ENCODE measurements at places on chromosomes 13 and 19.

DNA sequence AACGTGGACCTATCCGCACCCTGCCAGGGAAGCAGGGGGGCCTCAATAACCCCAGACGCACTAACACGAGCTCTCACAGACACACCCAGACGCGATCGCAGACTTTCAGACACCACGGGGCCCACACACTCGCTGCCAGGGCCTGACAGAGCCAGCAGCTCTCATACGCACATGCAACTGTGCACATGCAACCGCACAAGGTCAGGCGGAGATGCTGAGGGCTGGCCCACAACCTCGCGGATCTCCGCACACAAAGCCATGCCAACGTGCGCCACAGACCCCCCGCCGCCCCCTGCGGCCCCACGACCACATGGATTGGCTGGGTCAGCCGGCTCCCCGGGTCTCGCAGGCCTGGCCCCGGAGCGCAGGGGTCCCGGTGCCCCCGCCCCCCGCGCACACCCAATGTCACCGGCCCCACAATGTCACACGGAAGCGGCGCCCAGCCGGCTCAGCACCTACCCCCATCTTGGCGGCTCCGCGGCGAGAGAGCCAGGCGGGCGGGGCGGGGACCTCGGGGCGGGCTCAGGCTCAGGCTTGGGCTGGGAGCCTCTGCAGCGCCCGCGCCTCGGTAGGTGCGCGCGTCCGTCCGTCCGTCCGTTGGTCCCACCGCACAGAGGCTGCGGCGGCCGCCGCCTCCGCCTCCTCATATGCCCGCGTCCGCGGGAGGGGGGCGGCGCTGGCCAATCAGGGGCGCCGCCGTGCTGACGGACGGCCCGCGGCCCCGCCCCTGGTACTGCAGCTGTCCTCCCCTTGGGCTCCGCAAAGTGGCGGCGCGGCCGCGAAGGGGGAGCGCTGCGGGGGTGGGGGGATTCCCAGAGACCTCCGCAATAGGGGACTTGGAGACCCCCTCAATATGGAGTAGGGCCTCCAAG, at the start of gene ATP1A3:
TSS of gene ATP1A3 (minus strand) at position 619 of the 872 bp plus-strand sequence. CDS start at position 465, 154 bp downstream.
- peak; percentile 93 for DNase-seq

DNA sequence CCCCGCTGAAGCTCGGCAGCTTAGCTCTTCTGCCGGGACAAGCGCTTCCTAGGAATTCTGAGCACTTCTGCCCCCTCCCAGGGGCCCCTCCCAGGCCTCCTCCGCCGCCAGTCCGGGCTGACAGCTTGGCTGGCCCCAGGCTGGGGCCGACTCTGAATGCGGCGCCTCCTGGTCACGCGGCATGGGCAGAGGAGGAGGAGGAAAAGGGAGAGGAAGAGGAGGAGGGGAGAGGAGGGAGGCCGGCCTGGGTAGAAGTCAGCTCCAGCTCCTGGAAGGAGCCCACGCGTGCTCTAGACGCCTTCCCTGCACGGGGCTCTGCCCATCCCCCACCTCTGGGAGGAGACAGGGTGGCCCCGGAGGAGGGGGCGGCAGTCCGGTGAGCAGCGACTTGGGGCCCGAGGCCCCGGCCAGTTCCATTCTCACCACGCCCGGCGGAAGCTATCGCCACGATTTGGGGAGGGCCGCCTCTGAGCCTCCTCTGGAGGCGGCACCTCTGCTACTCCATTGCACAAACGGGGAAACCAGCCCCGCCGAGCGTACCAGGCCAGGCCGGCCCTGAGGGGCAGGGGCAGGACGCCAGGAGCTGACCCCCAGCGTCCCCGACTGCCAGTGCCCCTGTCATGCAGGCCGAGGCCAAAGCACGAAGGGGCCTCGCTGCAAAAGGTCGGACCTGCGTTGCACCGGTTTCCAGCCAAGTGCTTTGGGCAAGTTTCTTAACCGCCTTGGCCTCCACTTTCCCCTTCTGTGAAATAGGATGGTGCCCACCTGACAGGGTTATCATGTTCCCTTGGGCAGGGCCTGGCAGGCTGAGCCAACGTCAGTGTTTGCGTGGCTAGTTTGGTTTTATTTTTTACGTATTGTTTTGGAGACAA, 31.6 kb downstream of the CCNE1 start:
- DNase-seq, result peak; percentile 33

DNA sequence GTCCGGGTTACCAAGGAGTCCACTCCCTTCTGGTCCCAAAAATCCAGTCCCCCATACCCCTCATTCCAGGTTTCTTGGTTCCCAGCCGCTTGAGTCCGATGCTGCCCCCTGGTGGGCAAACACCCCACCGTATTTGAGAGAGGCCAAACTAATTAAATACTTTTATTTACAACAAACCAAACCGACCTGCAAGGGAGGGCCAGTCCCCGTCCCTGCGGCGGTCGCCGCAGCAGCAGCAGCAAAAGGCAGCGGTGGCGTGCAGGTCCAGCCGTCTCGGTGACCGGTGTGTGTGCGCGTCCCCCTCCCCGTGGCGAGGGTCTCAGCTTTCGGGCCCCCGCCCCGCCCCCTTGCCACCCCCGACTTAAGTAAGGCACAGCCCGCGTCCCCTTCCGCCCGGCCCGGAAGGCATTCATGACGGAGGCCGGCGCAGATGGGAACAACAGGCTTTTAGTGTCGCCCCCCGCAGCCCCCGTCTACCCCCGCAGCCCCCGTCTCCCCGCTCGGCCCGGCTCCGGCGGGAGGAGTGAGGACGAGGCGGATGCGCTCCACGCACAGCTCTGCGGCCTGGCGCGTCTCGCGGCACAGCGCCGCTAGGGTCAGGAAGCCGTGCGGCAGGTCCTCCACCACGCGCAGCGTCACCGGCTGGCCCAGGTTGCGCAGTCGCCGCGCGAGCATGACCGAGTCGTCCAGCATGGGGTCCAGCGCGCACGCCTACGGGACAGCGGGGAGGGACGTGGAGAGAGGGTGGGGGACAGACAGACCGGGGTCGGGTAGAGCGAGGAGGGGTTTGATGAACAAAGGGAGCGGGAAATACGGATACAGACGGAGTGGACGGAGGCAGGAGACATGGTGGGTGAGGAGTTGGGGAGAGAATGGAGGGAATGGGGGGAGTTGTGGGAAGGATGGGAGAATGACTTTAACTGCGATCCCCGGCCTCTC, 11.5 kb upstream of the CNFN start:
- peak; percentile 89 for DNase-seq

DNA sequence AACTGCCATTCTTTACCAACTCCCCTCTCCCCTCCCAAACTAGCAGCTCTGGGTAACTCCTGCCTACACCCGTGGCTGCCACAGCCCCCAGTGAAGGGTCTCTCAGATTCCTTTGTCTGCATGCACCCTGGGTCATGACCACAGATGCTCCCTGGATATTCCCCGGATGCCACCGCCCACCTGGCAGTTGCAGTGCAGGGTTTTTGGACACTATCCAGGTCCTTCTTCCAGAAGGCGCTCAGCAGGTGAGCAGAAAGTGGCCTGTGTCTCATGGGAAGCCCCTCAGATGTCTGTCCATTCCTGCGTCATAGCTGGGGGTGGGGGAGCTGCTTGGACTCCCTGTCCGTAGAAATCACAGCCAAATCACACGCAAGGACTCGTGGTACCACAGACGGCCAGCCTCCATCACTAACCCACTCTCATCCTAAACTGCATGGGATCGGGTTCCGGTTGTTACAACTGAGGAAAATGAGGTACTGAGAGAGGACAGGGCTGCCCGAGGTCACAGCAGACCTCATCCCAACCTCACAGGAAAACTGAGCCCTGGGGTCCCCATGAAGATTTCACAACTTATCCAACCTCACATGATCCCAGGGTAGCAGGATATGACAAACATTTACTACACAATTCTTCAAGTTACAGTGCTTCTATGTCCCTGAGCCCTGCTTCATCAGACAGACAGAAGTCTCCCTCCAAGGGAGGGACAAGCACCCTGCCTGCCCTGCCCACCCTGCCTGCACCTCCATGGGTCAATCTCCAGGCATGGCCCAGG, 38.6 kb downstream of the ELL start:
- DNase-seq, result no peak

GRCh38 chr19:1105008-1105872, 1.4 kb downstream of the GPX4 start:
- peak; percentile 59 for DNase-seq

- DNase-seq, result no peak
Observed at GRCh38 chr13:97246596-97247158, 24.5 kb downstream of the MBNL2 start.

DNA sequence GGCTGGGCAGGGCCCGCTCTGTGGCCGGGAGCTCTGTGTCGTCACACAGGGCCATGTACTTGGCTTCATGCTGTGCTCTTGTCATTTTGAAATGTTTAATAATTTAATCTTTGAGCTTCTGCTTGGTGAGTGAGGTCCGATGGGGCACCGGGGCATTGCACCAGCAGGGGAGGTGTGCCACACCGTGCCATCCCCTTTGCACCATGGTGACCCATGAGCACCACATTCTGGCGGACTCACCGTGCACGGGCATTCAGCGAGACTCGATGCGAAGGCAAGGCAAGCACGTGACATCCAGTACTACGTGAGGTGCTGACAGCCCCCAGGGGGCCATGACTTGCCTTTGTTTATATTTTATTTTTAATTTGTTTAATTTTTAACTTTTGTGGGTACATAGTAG, 204.3 kb downstream of the URI1 start:
- DNase-seq, result no peak

DNA sequence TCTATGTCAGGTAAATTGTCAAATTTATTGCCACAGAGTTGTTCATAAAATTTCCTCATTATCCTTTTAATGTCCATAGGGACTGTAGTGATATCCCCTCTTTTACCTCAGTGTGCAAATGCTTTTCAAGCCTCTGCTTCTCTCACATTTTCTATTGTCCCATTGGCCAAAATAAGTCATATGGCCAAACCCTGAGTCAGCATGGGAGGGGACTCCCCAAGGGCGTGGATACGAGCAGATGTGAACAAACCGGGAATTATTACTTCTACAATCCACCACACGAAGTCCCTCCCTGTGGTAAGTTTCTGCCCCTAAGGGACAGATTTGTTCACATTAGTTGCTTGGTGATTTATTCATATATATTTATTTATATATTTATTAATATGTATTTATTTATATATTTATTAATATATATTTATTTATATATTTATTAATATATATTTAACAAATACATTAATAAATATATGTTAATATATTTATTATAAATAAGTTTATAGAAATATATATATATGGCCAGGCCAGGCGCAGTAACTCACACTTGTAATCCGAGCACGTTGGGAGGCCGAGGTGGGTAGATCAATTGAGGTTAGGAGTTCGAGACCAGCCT, 20.1 kb upstream of the CAMSAP3 start:
- no peak for DNase-seq

GRCh38 chr19:30621326-30621920, 249.2 kb downstream of the ZNF536 start:
- DNase-seq, result no peak

GRCh38 chr13:100357764-100358163, 230.8 kb downstream of the GGACT start:
- DNase-seq, result no peak

DNA sequence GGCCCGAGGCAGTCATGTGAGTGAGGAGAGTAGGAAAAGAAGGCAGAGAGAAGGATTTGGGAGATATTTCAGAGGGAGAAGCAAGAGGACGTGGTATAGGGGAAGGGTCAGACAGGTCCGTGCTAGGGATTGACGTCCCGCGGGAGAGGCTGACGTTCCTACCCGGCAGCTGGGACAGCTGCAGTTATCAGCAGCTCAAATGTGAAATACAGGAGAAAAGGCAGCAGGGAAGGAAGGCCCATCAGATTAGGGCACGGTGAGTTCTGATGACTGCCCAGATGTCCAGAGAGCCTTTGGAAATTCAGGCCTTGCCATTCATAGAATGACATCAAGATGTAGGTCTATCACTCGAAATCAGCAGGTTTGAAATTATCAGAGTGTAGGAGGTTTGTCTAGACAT, 88.4 kb downstream of the IRS2 start:
- no peak for DNase-seq

DNA sequence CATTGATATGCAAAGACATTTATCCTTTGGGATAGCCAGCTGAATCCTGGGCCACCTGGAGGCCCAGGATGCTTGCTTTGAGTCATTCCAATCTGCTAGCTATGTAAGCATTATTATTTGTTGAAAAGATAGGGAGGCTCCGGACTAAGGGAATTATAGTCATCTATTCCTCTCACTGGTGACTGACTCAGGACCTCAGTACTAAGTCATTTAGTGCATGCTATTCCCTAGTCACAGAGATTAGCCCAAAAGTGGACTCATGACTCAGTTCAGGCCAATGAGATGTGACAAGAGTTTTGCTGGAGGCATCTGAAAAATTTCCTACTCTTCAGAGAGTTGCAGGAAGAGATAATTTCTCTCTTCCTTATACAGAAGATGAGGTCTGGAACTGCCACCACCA, 67.9 kb upstream of the ITM2B start:
- no peak for DNase-seq
